ENCODE measurements at places on chromosomes 2 and 18.

- no peak for DNase-seq
These were observed 15.0 kb downstream of the RNF144A start for GRCh38 chr2:6932206-6932605.

DNA sequence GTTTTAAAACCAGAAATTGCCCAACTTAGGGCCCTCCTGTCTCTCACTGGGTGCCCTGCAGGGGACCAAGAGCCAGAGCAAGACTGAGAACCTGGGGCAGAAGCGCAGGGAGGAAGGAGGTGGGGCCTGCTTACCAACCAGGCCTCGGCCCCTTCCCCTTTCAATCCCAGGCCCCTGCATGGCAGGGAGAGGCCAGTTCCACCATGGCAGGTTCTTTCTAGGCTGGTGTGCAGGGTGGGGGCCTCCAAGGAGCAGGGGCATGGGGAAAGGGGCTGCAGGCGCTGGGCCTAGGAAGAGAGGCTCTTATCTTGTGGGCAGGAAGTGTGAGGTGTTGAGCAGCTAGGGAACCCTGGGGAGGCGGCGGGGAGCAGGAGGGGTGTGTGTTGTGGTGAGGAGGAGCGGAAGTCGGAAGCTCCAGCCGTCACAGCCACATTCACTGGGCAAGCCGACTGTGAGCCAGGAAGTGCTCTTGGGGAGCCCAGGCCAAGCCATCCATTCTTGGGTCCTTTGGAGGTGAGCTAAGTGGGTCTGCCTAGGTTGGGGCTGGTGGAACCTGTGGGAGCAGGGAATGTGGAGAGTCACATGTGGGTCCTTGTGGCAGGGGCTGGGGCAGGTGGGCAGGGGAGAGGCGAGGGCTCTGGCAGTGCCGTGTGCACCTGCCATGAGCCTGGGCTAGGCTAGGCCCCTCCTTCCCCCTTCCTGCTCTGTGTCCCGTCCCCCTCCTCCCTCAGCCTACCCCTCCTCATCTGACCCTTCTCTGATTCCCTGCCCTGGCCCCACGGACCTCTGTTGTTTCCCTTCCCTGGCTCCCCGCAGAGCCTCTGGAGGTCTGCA lies at the start of gene PSD4:
PSD4 (plus strand) TSS at position 430 of the 834 bp plus-strand sequence. CDS start 8,486 bp downstream, outside the sequence.
- DNase-seq, result no peak

GRCh38 chr2:95272299-95272751 lies 1.9 kb upstream of the PROM2 start:
- DNase-seq, result no peak

DNA sequence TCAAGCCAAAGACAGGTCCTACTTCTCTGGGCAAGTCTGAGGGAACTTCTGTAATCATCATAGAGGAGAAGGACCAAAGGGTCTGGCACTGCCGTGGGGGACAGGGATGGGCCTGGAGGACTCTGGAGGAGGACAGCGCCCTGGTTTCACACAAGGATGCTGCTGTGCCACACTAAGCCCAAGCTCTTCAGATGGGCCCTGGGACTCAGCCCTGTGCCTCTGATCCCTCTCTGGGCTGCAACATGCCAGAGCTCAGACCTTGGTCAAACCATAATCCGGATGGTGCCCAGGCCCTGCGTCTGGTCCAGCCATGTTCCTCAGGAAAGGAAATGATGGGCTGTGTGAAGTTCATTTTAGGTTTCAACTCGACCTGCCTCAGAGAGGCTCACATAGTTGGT lies 222.0 kb upstream of the COPS8 start:
- no peak for DNase-seq

- no peak for DNase-seq
These were observed 28.9 kb upstream of the ARMC9 start for GRCh38 chr2:231169488-231169887.

All from NCI-H1105 (cell line).